ENCODE measurements at places on chromosomes 16 and 17. TPM values are rescaled to one million over a fixed set of nuclear protein-coding genes. Genes with fewer than 3 reads are reported as not detected.

XAF1 gene
- 72.7 TPM for total RNA-seq

- DNase-seq, result no peak
Observed at GRCh38 chr17:66893382-66893781, 58.5 kb downstream of the CACNG5 start.

DNA sequence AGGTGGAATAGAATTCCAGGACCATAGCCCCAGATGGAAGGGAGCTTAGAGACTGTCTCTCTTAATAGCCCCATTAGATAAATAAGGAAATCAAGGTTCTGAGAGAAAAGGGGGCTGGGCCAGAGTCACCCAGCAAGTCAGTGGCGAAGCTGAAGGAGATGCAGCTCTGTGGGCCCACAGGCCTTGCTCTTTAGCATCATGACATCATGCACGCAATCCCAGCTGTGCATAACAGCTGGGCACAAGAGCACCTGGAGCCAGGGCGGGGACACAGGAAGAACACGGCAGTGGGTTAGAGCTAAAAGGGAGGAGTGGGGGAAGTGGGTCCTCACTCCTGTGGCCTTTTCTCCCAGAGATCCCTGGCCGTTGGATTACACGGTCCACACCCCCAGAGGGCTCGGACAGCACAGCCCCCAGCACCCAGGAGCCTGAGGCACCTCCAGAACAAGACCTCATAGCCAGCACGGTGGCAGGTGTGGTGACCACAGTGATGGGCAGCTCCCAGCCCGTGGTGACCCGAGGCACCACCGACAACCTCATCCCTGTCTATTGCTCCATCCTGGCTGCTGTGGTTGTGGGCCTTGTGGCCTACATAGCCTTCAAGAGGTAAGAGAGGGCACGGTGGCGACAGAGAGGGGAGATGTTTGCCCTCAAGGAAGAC, 15.1 kb downstream of the NGFR start:
- no peak for DNase-seq

DNA sequence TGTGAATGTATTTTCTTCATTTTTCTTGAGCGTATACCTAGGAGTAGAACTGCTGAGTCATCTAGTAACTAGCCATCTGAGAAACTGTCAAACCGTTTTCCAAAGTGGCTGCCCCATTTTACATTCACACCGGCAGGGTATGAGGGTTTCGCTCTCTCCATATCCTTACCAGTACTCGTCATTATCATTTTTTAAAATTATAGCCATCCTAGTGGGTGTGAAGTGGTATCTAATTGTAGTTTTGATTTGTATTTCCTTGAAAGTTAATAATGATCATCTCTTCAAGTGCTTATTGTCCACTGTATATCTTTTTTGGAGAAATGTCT, 6.0 kb downstream of the RNF157 start:
- DNase-seq, result no peak

- DNase-seq, result no peak
Observed at GRCh38 chr17:79027925-79028491, 4.0 kb downstream of the C1QTNF1 start.

Data from hematopoietic multipotent progenitor cell (in vitro differentiated cells).